ENCODE measurements at places on chromosomes 11 and 22.

- DNase-seq, result peak; percentile 49
Observed at GRCh38 chr11:119065369-119065768, 2.2 kb upstream of the VPS11 start.

GRCh38 chr11:635945-636510, 1.0 kb upstream of the DRD4 start:
- DNase-seq, result no peak

GRCh38 chr11:103936059-103936458, 100.4 kb upstream of the DDI1 start:
- no peak for DNase-seq

DNA sequence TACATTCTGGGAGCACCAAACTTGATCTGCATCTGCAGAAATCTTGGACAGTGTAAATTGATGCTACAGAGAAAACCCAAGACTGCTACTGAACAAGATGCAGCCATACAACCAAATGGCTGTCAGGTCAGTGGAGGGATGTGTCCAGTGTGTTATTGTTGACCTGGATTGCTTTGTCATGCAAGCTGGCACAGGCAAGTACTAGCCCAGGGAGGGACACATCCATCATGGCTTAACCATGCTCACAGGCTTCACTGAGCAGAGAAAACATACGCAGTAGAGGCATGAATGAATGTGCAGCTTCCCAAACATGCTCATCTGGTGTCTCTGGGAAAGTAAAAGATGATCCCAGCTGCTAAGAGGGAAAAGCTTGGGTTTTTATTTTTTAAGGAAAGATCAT, 93.6 kb downstream of the MTNR1B start:
- no peak for DNase-seq

DNA sequence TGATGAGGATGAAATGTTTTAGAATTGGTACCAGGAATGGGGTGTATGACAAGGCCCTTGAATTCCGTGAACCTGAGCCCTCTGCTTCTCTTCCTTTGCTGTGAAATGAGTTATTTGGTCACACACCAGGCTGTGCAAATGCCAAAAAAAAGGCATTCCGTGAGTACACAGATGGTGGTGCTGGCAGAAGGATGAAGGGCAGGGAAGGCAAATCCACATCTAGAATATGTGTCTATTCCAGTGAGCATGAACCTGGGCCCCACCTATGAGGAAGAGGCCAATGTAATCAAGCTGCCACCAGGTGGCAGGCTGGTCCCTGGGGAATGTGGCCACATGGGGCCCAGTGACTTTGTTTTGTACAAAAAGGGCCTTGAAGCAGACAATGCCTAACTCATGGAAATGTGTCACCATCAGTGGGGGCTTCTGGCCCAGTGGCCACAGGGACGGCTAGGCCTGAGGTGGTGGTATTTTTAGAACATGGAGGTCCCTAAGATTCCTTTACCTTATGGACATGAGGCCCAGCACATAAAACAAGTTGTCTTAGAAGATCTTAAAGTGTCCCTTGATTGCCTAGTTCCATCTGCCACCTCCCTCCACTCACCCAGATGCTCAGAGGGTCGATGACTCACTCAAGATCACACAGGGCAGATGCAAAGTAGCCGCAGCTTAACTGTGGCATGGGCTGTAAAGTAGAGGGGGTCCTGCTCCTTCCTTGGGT, 3.9 kb upstream of the RNF215 start:
- peak; percentile 83 for DNase-seq

DNA sequence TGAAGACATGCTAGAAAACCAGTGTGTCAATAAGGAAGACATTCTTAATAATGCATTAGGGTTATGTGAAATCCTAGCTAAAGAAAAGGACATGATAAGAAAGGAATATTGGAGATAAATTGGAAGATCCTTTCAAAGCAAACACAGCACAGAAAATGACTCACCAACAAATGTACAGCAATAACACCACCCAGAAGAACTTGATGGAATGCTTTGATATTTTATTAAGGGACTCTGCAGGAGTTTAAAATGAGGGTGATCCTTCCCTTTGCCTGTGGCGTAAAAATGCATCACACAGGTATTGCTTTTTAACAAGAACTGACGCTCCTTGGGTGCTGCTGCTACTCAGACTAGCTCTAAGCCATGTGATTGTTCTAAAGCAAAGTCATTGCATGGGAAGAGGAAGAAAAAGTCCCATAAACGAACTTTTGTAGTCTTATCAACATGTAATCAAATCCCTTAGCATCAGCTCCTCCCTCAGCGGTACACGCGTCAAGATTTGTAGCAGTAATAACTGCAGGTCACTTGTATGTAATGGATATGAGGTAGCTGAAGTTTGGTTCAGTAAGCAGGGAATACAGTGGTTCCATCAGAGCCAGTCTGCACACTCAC, 48.4 kb upstream of the EED start:
- no peak for DNase-seq

DNA sequence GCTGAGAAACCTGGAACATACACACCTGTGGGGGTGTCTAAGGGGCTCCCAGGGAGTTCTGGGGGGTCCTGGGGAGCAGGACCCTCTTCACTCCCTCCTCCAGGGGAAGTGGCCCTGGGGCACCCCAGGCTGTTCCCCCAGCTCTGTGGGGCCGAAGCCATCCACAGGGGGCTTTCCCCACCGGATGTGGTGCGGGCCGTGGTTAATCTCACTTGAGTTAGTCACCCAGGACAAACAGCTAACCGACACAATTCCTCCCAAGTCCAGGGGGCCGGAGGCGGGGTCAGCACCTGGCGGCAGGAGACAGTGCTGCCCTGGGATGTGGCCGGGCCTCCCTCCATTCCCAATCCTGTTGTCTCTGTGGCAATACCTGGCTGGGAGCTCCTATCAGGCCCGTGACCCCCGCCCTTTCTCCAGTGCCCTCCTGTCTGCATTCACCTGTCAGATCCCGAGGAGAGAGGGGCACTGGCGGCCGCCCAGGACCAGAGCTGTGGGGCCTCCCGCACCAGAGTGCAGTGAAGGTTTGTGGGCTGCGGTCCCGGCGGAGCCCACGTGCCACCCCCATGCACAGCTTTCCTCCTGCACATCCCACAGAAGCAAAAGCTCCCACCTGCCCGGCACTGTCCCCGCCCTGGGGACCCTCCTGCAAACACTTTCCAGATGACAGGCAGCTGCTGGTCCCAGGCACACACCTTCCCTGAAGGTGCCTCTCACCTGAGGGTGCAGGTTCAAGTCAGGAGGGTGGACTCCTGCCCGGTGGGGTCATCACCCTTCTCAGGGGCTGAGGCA, 5.2 kb upstream of the MUC5AC start:
- DNase-seq, result no peak

DNA sequence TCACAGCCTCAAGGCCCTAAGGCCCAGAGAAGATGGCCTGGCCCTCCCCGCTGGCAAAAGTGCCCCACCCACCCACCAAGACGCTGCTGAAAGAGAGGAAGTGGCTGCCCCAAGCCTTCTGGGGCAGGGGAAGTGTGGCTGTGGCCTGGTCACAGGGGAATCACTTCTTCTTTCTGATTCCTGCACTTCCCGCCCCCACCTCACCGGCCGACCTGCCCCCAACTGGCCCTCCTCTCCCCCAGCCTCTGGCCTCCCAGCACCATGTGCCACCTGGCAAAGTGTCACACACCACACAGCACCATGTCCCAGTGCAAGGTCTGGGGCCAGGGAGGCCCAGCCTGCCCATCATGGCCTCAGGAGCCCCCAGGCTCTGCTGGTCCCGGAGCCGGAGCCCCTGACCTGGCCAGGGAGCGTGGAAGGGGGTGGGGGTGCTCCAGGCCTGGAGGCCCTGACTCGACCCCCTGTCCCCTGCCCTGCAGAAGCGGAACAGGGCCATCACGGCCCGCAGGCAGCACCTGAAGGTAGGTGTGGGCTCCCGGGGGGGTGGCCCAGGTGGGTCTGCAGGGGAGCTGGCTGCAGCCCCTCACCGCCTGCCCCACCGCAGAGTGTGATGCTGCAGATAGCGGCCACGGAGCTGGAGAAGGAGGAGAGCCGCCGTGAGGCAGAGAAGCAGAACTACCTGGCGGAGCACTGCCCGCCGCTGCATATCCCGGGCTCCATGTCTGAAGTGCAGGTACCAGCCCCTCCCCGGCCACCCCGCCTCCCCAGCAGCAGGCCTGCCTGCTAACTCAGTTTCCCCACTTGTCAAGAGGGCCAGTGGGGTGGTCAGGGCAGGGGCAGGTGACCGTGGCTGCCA, 1.4 kb downstream of the TNNI2 start:
- DNase-seq, result no peak

DNA sequence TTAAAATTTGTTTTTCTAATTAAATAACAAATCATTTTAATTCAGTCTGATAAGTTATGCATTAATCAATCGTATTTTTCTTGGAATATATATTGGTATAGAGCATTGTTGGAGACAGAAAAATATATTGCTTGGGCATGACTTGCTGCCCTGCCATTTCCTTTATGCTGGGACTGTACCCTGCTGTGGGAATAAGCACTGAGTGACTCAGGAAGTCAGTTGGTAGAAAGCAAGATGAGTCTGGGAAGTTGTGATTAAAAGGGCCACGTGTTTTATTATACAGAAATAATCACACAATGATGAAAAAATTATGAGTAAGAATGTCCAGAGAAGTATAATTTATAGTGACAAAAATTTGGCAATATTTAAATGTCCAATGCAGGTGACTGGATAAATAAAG, 139.5 kb downstream of the KIF18A start:
- no peak for DNase-seq

GRCh38 chr11:123580557-123581275, 73.7 kb downstream of the SCN3B start:
- peak; percentile 71 for DNase-seq

- no peak for DNase-seq
Observed at GRCh38 chr11:112485280-112485679, 224.6 kb upstream of the PLET1 start.

GRCh38 chr22:19970479-19971275, 29.1 kb upstream of the TXNRD2 start:
- DNase-seq, result peak; percentile 84

DNA sequence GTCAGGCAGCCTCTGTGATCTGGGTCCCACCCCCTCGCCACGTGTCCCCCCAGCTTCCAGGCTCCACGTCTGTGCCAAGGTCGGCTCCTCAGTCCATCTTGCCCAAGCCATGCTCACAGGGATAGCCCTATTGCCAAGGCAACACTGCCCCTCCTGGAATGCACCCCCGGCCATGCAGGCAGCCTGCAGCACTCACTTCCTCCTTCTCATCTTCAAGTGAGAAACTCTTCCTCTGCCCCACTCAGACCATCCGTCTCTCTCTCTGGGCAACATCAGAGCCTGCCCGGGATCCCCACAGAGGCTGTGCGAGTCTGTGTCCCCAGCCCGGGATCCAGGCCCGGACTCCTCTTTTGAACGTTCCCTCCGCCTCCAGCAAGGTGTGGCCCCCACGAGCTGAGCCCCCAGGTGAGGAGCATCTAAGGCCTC, 852.3 kb downstream of the BRD1 start:
- no peak for DNase-seq

DNA sequence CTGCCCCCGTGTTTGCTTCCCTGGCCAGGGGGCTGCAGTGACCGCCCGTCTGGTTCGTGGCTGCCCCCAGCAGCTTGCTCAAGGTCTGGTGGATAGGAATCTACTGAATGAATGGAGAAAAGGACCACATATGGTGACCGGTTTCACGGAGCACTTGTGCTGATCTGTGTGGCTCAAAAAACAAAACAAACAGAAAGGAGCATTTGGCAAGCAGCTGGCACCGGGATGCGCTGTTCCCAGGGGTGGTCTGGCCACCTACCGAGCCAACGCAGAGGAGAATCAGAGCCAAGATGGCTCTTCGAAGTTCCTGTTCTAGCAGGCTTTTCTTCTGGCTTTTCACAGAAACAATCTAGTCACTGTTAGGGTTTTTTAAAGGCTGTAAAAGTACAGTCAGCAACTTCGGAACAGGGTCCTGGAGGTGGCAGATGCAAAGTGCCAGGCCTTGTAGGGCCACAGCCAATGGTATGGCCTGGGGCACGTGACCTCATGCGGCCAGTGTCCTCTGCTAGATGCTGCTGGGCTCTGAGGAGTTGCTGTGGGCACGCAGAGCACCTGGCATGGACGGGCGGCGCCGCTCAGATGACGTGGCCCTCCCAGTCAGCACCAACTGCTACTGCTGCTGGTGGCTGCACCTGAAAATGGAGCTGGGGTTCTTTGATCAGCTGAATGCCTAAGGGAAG, 27.3 kb upstream of the PACSIN2 start:
- no peak for DNase-seq

DNA sequence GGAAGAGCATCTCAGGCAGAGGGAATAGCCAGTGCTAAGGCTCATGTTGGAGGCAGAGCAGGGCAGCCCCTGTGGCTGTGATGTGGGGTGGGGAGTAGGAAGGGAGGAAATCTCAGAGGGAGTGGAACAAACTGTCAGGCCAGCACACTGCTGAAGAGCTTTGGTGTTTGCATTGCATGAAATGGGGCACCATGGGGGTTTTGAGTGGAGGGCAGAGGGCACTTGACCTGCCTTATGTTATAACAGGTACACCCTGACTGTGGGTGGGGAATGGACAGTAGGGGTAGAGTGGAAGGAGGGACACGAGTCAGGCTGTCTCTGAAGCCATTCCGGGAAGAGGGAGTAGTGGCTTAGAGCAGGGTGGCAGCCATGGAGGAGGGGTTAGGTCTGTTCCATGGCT, 24.0 kb downstream of the PRDM11 start:
- no peak for DNase-seq

DNA sequence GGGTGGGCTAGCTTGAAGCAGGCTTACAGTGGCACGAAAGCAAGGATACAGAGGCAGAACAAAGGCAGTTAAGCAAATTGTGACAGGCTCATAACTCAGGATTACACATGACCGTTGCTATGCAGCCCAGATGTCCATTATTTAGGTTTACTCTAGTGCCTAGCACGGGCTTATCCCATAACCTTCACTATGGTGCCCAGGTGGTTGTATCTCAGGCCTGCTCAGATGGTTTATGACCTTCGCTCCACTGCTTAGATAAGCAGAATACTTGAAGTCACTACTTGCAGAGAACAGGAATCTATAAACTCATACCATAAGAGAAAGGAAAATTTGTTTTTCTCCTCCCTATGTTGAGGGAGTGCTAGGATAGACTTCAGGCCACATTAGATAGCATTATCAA, 9.0 kb downstream of the OR6M1 start:
- no peak for DNase-seq

DNA sequence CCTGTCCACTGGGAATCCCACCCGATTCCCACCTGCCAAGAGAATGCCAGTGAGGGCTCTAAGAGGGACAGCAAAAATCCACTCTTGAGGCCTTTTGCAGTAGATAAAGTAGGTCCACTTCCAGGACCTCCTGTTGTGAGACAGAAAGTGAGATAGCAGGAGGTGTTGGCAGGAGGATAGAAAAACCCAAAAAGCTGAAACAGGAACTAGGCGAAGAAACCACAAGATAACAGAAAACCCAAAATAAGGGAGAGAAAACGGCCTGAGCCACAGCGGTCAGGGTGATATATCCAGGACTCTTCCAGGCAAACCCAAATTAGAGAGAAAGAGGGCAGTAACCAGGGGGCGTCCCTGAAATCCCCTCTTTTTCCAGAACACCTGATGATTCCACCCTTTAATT, 79.7 kb upstream of the LINC01488 start:
- no peak for DNase-seq

DNA sequence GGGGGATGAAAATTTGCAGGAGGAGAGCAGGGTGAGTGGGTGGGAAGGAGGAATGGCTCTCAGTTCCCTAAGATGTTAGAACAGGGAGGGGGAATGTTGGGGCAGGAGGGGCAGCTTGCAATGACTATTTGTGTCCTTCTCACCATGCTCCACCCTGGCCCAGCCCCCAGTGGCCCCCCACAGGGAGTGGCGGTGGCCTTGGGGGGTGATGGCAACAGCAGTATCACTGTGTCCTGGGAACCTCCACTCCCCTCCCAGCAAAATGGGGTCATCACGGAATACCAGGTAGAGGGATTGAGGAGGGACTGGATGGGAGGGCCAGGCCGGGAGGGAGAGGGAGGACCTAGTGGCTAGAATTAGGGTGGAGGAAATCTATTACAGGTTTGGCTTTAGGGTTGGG, 10.2 kb downstream of the ROBO3 start:
- DNase-seq, result no peak

Measured in stimulated activated CD4-positive, alpha-beta T cell treated with anti-CD3 and anti-CD28 coated beads, Interleukin-2, amount 100 ng/mL, for 24 hours (primary cell).